ENCODE measurements at places on chromosomes 3 and 15.

DNA sequence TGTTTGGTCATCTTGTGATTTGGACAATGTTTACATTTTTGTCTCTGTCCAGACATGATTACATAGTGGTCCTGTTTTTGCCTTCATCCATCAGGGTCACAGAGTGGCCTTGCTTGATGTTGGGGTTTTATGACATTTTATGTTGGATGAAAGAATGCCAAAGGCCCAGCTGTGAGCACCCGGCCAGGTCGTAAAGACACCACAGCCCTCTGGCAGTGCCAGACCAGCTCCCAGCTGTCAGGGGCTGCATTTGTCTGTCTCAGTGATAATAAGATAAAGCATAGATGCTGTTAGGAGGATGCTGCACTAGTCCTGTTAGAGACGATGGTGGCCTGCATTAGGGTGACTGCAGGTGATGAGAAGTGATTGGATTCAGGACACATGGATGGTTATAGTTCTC is 117.5 kb downstream of the FAM174B start:
- DNase-seq: no peak

- no peak for DNase-seq
Measured at GRCh38 chr3:136741063-136741462, 11.1 kb downstream of the STAG1 start.

GRCh38 chr3:15499536-15499935 is 22.0 kb downstream of the COLQ start:
- DNase-seq: no peak

- DNase-seq: no peak
Measured at GRCh38 chr3:69342074-69342473, 43.8 kb downstream of the FRMD4B start.

GRCh38 chr3:115211810-115212492 is 64.9 kb upstream of the ZBTB20 start:
- no peak for DNase-seq

GRCh38 chr3:39154280-39155021 is 1.1 kb upstream of the CSRNP1 start:
- DNase-seq: peak; percentile 87

GRCh38 chr3:99342383-99342782 is 296.0 kb upstream of the COL8A1 start:
- no peak for DNase-seq

- no peak for DNase-seq
Measured at GRCh38 chr3:35616346-35616745, 23.0 kb upstream of the ARPP21 start.

GRCh38 chr3:55795296-55795695 is 308.2 kb upstream of the WNT5A start:
- no peak for DNase-seq

- no peak for DNase-seq
Measured at GRCh38 chr15:64267331-64267973, 88.5 kb downstream of the CSNK1G1 start.

DNA sequence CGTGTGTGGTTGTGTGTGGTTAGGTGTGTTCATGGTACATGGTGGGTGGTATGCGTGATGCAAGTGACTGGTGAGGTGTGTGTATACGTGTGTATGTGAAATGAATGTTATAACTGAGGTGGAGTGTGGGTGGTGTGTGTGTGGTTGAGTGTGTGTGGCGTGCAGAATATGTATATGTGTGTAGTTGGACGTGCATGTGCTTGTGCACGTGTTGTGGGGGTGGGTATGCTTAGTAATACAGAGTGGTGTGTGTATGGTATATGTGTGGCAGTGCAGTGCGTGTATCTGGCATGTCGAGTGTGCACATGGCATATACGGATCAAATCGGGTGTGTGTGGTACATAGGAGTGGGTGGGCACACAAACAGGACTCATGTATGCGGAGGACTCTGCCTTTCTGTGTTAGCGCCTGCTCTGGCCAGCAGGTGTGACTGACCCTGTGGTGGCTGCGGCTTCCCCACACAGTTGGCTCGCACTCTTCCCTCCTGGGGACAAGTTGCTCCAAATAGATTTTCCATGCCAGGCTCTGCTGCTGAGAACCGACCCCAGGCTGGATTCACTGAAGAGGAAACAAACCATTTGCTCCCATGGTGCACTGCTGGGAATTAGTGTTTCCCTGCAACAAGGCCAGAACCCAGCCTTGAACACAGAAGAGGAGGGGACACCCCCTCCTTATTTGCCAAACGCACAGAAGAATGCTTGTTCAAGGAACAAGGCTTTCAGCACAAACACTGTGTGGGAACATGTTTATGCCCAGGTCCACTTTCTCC is 1.2 kb upstream of the C3orf70 start:
- DNase-seq: no peak

- DNase-seq: no peak
Measured at GRCh38 chr3:24435584-24435983, 59.1 kb downstream of the THRB start.

- peak; percentile 33 for DNase-seq
Measured at GRCh38 chr3:56855856-56856512, 54.2 kb upstream of the ARHGEF3 start.

DNA sequence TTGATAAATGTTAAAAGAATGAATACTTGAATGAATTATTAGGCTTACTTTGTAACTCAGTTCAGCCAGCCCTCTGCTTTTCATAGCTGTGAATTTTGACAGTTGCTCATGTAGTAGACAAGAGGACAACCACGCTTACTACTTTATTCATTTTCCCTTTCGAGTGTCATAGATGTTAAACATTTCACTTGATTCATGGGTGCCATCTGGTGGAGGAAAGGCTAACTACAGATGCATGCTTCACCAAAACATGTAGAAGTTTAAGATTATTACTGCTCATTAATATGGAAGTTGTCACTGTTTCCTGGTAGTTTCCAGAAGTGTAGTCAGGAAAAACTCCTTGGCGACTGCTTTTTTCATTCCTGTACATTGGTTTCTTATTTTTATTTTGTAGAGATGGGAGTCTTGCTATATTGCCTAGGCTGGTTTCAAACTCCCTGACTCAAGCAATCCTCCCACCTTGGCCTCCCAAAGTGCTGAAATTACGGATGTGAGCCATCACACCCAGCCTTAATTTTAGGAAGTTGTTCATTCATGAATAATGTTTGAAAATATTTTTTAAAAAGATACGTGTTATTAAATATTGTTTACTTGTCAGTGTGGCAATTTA is 163.2 kb downstream of the B3GALNT1 start:
- peak; percentile 65 for DNase-seq

- DNase-seq: no peak
Measured at GRCh38 chr15:34370129-34370528, 3.1 kb upstream of the LPCAT4 start.

GRCh38 chr3:149174901-149175300 is 45.5 kb downstream of the HPS3 start:
- DNase-seq: no peak

- DNase-seq: no peak
Measured at GRCh38 chr3:114887806-114888205, 259.3 kb downstream of the ZBTB20 start.

DNA sequence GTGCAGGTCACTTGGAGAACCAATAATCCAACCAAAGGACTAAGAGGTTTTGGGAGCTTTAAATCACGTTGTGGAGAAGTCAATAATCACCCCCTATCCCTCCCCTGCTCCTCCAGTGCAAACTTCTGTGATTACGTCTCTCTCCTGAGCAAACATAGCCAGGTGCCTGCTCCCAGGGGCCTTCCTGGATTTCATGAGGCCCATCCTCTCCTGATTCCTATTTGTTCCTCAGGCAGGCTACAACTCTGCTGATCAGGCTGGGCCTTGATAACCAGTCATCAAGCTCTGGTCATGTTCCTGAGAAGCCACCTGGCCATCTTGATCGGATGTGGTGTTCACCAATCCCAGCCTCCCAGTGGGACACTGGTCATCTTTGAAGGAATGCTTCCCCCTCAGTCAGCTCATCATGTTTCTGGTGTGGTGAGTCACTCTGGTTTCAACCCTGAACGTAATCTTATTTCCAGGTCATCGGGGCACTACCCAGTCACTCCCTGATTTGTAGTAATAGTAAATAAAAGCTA is 2.9 kb upstream of the ZNF710 start:
- peak; percentile 91 for DNase-seq

GRCh38 chr3:117355566-117355965 is 646.0 kb downstream of the TUSC7 start:
- peak; percentile 41 for DNase-seq

DNA sequence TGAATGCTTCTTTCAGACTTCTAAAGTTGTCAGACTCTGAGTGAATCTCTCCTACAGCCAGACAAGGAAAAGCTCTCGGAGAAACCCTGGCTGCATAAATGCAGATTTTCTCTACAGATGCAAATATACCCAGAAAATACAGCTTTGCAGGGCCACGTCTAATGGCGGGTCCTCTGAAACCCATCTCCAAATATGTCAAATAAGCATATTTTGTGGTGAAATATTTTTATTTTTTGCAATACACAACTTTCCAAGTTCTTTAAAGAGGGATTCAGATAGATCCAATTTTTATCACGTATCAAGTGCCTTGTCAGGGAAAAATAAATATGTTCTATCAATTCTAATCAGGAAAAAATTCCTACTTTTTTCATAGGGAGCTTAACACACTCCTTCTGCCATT is 229.4 kb downstream of the SI start:
- no peak for DNase-seq

DNA sequence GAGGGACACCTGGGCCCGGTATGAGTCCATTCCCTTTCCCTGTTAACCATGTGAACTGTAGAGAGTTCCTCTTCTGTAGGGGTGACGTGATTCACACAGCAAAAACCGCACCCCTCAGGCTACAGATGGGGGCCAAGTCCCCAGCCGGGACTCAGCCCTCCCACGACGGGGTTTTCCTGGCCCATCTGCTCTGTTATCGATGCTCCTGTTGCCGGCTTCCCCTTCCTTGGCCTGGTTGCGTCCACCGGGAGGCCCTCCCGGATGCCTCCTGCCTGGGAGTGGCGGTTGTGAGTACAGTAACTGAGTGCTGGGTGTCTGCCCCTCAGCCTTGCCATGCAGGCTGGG is 817 bp upstream of the PLXNA1 start:
- DNase-seq: no peak

GRCh38 chr15:69369631-69370030 is 44.5 kb upstream of the KIF23 start:
- DNase-seq: no peak

- no peak for DNase-seq
Measured at GRCh38 chr3:122773944-122774509, 19.6 kb downstream of the HSPBAP1 start.

DNA sequence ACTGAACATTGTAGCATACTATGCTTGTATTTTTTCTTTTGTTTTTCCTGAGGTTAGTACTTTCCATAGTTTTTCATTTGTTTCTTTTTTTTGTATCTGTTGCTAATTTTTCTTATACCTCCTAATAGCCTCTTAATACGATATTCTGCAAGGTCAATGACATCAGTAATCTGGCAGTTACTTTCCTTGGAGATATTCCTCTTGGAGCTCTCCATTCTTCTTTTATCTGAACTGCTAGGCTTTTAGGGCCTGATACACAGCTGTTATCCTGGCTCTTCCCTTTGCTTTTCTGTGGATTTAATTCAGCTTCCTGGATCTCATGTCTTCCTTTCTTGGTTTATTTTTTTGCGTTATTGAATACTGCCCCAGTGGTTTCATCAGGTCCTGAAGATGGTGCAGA is 12.9 kb downstream of the ALPK3 start:
- DNase-seq: no peak

DNA sequence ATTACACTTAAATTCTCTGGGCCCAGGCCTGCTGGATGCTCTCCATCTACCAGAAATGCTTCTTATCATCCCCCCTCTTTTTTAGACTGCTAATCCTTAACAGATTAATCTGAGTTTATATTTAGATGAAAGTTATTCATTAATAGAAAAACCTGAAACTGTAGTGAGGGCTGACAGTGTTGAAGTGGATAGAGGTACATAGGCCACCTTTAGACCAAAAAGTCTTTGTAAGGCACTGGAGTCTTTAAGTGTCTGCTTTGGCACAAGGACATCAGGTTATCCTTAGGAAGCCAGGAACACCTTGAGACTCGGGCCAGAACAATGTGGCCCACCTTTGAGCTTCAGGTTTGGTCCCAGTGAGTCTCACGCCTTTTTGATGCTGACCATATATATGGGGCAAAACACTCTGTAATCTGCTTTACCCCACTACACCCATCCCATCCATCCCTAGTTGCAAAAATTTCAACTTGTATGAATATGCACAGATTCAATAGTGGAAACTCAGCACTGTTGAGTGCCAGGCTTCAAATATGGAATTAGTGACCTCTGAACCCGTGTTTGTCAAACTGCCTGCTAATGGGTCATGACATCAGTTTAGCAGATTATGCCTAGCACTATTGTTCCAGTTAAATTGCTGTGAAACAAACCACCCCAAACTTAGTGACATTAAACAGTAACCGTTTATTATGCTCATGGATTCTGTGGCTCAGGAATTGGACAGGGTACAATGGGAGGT is 44.0 kb downstream of the PDE8A start:
- DNase-seq: no peak

DNA sequence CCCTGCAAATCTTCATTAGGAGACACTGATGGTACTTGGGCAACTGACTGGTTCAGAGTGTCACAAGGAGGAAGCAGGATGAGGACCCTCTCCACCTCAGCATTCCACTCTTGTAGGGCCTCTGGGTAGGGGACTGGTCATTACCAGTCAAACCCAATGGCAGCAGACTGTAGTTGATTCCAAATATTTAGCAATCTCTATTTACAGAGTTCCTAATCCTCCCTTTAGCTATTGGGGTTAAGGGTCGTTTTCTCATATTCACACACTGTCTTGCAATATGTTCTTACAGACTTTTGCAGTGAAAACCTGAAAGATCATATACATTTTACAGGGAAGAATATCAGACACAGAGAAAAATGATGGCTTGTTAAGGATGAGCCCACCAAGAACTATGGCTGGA is 397.7 kb downstream of the GAP43 start:
- DNase-seq: no peak

DNA sequence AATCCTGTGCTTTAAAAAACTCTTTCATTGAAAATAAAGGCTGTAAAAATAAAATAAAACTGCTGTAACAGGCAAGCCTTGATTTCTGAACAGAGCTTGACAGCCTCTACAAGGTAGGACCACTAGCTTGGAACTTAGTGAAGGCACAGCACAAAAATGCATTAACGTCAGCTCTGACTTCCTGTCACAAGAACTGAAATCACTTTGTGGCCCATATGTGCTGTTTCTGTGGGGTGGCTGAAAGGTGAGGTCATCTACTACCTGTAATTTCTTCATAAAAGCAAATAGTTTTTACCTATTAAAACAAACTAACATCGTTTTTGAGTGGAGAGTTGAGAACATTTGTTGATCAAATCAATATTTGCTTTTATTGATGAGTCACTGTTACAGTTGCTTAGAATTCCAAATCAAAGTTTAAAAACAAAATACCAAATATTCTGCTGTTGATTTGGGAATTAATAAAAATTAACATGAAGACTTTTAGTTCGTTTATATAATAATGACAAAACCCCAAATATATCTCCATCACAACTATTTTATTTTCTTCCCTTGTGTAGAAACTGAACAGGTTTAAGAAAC is 1034.1 kb downstream of the MCTP2 start:
- no peak for DNase-seq

DNA sequence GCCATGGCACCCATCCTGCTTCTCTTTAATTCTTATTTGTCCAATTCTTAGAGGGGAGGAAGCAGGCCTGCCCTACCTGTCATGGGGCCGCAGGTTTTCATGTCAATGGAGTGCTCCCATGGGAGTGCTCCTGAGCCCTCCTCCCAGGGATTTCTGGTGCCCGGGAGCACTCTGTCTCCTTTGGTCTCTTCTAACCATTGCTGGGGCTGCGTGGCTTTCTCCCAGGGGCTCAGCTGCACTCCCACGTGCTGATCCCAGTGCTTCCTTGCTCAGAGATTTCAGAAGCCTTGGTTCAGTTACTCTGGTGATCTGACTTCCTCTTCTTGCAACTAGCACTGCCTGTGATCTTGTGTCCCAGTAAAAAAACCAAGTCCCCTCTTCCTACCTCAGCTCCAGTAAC is 68.0 kb upstream of the ARL8B start:
- DNase-seq: no peak

GRCh38 chr3:102536456-102536855 is 101.6 kb downstream of the ZPLD1 start:
- DNase-seq: peak; percentile 15
